ENCODE measurements at places on chromosomes 16 and 17.

- no peak for DNase-seq
Observed at GRCh38 chr17:8629371-8630226, 926 bp downstream of the MYH10 start.

DNA sequence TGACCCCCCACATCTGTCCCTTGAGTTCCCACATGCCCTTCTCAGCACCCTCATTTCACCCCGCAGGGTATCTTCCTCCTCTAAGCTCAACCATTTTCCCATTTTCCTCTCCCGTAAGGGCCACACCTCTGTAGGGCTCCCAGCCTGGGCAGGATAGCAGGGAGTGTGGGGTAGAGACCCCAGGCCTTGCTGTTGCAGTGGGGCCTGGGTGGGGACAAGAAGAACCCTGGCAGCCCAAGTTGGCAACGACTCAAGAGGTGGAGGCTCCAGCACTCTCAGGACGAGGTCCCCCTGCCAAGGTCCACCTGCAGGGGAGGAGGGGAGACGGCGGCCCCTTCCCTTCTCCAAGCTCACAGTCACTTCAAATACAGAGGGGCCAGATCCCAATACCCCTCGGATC, 2.0 kb upstream of the TMEM92 start:
- DNase-seq: no peak

DNA sequence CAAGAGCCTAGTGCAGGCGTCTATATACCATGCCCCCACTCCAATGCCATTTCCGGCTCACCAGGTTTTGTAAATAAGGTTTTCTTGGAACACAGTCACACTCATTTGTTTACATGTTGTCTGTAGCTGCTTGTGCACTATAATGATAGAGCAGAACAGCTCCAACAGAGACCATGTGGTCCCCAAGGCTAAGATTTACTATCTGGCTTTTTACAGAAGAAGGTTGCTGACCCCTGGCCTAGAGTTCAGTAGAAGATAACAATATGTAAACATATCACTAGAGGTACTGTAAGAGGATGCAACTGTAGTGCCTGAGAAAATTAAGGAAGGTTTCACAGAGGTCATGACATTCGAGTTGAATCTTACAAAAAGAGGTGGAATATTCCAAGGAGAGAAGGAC, 66.3 kb downstream of the CACNG1 start:
- DNase-seq: no peak

GRCh38 chr17:82230609-82231311, 1.9 kb downstream of the SLC16A3 start:
- DNase-seq: peak; percentile 82

DNA sequence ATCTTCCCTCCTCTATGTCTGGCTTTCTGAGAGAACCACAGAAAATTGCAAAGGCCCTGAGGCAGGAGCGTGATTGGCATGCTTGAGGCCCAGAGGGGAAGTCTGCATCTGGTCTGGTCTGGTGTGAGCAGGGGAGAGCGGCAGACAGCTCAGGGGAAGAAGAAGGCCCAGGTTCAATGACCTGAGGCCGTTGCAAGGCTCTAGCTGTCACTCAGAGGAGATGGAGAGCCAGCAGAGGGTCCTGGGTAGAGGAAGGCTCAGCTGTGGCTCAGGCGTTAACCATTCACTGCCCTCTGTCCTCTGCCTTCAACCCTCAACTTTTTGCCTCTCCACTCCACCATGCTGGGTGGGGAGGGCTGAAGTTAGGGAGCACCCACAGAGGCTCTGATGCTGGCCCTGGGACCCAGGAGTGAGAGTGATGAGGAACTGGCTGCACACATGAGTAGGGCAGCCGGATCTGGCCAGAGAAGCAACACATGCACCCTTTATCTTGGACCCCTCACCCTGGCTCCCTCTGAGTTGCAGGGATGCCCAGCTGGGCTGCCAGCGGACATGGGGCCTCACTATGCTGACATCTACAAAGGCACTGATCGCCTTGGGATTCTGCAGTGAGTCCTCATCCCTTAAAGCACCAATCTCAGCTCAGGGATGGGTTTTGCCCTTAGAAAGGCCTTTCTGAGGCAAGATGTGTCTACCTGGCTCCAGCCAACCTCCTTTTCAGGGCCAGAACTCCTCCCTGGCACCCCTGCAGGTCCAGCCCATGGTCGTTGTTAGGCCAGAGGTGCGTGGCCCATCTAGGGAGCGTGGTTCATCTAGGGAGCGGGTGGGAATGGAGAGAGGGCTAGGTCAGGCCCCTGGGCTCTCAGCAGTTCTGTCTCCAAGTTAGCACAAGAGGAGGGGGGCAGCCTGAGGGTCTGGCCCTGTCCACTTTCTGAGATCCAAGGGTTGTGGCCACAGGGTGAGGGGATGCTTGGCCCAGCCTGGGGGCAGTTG, 7.7 kb upstream of the KRTAP17-1 start:
- DNase-seq: no peak

DNA sequence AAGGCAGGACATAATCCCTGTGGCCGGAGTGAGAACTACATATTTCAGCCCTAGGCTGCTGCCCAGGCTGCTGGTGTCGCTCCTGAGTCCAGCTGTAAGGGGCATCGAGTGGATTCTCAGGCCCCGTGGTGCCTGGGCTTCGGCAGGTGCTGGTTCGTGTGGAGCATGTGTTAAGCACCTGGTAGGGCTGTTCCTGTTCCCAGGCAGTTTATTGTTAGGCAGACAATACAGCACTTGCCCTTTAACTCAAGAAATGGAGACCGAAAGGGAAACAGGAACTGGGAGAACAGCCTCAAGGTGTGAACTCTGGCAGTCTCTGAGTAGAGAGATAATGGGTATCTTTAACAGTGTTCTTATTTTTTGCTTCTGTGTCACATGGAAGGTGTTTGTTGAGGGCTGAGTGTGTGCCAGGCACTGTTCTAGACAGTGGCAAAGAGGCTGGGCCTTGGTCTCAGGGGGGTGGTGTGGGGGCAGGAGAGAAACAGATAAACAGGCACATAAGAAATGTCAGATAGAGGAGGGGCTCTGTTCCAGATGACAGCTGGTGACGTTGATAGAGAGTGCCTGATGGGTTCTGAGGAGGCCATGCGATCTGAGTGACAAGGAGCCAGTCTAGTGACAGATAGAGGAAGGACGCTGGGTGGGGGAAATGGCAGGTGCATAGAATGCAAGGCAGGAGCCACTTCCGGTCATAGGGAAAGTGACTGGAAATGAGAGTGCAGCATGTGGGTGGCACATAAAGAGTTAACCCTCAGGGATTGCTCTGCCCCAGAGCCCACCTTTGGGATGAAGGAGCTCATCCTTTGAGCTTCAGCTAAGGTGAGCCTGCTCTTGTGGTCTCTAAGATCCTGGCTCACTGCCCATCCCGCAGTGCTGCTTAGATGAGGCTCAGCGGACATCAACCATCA, 33.8 kb downstream of the EPN2 start:
- DNase-seq: no peak

DNA sequence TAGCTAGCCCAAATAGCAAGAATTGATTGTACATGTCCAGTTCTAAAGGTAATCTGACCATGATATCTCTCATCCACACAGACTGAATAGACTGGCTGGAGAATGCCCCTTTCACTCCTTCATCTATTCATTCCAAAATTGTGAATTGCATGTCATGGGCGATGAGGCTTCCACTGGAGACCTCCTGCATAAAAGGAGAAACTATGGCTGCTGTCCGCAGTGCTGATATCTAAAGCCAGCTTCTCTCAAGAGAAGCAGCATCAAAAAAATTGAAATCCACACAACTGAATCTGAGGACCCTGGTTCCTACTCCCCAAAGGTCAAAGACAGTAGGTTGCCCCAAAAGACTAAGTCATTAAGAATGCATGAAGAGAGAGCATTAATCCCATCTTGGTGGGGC, 7.9 kb upstream of the SCNN1G start:
- no peak for DNase-seq

DNA sequence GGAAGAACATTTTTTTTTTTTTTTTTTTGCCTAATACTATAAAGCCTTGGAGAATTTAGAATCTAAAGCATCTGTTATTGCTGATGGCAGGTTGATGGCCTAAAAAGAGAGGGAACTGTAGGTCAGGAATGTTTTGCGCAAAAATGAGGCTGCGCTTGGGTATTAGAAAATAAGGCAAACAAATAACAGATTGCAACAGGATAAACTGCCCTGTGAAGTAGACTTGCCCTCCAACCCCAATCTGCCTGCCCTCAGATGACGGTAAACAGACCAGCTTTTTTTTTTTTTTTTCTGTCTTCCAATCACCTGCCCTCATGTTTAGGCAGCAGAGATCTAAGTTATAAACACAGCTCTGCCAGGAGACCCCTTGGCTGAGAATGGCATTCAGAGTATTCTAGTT, 3.8 kb upstream of the DHX8 start:
- DNase-seq: no peak

- DNase-seq: no peak
Observed at GRCh38 chr16:65793781-65794180, 572.7 kb upstream of the CDH5 start.

DNA sequence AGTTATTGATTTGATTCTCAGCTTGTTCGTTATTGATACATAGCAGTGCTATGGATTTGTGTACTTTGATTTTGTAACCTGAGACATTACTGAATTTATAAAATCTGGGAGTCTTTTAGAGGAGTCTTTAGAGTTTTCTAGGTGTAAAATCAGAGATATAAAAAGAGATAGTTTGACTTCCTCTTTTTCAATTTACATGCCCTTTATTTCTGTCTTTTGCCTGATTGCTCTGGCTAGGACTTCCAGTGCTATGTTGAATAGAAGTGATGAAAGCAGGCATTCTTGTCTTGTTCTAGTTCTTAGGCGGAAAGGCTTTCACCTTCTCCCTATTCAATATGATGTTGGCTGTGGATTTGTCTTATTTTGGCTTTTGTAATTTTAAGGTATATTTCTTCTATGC, 106.2 kb downstream of the PHKB start:
- no peak for DNase-seq

DNA sequence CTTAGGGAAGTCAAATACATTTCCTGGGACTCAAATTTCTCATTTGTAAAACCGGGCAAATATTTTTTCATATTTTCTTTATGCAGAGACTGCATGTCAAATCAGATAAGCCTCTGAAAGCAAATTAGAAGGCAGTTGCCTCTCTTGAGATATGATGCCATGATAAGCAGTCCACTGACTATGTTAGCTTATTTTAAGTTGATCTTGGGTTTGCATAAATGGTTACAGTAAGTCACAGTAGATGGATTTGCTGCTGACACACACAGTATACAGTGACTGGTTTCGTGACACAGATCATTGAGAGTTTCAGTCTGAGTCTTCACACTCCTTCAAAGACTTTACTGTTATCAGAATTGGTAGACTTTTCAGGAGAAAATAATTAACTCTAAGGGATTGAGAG, 927.6 kb upstream of the CDH8 start:
- no peak for DNase-seq

- DNase-seq: no peak
Observed at GRCh38 chr17:38926293-38927070, 1.1 kb downstream of the LASP1NB start.

DNA sequence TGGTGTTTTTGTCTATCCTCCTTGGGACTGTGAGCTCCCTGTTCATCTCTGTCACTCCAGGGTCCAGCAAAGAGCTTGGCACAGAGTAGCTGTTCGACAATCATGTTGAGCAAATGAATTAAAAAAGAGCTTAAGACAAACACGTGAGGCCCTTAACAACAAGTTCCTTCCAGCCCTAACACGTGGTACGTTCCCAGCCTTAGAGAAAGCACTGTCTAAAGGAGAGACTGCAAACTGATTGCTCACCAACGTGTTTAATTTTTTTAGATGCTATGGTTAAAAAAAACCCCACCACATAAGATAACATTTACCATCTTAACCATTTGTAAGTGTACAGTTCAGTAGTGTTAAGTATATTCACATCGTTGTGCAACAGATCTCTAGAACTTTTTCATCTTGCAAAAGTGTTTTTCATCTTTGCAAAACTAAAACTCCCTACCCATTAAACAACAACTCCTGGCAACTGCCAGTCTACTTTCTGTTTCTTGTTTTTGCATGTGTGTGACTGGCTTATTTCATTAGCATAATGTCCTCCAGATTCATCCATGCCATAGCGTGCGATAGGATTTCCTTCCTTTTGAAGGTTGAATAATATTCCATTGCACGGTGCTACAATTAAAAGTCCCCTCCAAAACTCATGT, 28.2 kb downstream of the LAT start:
- DNase-seq: no peak

DNA sequence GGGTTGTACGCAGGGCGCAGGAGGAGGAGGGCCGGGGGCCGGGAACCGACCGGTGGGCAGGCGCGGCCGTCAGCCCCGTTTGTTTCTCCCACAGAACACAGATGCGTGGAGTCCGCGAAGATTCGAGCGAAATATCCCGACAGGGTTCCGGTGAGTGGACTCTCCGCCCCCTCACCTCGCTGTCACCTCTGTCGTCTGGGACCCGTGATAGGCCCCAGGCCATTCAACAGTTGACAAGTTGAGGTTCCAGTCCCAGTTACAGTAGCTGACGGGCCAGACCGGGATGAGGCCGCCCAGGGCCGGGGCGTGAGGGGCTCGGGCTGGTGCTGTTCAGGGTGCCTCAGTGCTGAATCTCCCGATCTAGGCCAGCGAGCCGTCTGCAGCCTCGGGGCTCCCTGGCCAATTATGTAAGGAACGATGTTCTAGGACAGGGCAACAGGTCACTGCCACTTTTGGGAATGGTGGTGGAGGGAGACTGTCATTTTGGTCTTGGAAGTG, 628 bp downstream of the GABARAPL2 start:
- DNase-seq: no peak

DNA sequence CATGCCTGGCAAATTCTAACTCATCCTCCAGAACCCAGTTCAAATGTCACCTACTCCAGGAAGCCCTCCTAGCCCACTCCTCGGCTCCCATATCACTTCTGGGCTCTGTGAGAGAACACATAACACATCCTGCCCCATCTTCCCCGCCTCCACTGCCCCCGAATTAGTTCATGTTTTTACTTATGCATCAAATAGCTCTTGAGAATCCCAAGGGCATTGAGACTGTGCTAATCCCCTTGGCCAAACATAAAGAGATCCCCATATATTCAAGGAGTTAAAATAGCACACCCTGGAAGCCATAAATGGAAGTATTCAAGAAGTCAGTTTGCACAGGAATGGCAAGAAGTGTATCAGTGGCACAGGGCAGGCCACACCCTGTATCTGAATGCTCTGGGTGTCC, 2.0 kb upstream of the CREBBP start:
- no peak for DNase-seq

DNA sequence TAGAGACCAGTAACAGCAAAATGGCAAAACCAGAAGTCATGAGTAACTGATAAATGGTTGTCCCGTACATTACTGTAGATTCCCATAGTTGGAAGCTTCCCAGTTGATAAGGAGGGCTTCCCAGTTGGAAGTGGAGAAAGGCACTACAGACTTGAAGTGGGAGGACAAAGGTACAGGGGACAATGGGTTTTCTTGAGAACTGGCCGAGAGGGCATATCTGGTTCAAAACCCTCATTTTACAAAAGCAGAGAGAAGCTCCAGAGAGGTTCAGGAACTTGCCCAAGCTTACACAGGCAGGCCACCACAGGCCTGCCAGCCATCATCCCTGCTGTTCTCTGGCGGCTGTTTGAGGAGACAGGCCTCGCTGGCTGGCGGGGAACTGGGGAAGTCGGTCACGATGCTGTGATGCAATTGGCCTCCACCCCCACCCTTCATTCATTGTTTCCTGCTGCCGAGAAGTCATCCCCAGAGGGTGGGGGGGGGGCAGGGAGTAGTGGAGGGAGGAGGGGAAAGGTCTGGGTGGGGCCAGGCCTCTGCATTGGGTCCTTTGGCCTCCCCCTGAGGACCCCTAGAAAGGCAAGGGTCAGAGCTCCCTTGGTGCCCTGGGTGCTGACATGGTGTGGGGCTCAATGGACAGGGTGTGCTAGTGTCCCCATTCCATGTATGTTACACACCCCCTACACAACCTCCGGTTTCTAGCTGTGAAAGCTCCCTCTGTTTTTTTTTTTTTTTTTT, 3.0 kb downstream of the UBALD2 start:
- DNase-seq: peak; percentile 48
